NCI-H1048 (cell line): ENCODE measurements at places on chromosomes 3 and 15.

GRCh38 chr3:111954228-111954990 is 24.4 kb upstream of the ABHD10 start:
- DNase-seq, result no peak

GRCh38 chr15:87032295-87032694 is 952.6 kb downstream of the AGBL1 start:
- no peak for DNase-seq

DNA sequence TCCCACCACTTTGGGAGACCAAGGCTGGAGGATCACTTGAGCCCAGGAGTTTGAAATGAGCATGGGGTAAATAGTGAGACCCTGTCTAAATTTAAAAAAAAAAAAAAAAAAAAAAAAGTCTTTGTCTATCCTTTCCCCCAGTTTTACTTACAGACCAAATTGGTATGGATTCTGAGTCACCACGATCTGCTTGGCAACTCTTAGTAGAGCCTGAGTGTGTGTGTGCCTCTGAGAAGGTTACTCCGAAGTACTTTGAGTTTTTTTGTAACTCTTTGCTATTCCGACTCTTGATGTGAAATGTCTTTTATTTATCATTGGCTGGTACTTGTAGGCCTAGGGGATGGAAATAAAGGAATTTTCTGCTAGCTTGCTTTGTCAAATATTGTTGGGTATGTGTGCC is 63.3 kb downstream of the RBM6 start:
- no peak for DNase-seq

GRCh38 chr15:45197512-45197911 is 9.7 kb upstream of the SHF start:
- no peak for DNase-seq

DNA sequence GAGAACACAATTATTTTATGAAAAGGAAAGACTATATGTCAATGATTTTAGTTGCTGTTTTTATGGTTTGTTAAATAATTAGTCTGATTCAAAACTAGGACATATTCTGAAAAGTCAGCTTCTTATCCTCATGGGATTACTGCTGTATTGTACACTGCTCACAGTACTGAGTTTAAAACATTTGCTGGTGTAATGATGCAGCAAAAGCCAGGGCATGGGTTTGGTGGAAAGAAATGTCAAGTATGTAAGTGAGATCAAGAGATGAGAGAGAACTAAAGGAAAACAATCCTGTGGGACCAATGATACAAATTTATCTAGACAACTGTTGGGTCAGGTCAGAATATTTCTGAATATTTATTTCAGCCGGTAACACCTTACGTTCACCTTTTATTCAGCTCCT is 210.1 kb upstream of the ARHGEF26 start:
- no peak for DNase-seq

- DNase-seq, result no peak
Observed at GRCh38 chr3:158220575-158220974, 110.7 kb downstream of the RSRC1 start.

DNA sequence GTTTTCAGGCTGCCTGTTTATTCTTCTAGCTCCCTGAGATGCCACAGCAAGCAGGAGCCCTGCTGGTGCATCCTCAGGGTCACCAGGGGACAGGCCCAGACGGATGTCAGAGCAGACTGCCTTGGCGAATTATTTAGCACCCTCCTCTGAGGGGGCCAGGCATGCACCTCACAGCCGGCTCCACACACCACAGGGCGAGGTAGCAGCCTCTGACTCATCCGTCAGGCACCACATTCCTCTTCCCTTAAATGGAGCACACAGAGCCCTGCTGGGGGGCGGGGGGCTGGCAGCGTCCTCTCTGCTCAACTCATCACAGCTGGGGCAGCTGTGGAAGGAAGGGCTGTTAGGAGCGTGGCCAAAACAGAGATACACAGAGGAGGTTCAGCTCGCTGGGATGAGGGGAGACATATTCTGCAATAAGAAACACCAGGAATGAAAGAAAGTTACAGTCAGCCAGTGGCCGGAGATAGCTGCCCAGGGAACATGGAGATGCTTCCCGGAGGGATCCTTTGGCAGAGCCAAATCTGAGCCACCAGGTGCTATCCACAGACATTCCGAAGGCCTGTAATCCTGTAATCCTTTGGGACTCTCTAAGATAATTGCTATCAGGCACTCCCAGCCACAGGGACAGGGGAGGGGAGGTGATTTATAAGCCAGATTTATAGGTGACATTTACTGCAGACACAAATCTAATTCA is 13.9 kb upstream of the PRICKLE2 start:
- DNase-seq, result no peak

GRCh38 chr15:39495871-39496840 is 84.7 kb upstream of the THBS1 start:
- no peak for DNase-seq

GRCh38 chr3:10930666-10931040 is 61.9 kb upstream of the SLC6A1 start:
- no peak for DNase-seq

DNA sequence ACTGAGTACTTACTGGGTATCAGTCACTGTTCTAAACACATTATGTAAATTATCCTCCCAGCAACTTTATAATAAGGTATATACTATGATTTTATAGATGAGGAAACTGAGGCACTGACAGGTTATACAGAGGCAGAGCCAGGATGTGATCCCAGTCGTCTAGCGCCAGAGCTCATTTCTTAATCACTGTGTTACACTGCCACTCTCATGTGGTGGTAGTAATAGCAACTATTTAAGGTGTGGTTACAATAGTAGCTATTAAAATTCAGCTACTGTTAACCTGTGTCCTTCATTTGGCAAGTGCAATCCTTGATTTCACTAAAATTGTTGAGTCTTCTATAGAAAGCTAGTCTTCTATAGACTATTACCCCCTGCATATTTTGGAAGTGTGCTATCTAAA is 43.1 kb upstream of the TRPC1 start:
- DNase-seq, result no peak

DNA sequence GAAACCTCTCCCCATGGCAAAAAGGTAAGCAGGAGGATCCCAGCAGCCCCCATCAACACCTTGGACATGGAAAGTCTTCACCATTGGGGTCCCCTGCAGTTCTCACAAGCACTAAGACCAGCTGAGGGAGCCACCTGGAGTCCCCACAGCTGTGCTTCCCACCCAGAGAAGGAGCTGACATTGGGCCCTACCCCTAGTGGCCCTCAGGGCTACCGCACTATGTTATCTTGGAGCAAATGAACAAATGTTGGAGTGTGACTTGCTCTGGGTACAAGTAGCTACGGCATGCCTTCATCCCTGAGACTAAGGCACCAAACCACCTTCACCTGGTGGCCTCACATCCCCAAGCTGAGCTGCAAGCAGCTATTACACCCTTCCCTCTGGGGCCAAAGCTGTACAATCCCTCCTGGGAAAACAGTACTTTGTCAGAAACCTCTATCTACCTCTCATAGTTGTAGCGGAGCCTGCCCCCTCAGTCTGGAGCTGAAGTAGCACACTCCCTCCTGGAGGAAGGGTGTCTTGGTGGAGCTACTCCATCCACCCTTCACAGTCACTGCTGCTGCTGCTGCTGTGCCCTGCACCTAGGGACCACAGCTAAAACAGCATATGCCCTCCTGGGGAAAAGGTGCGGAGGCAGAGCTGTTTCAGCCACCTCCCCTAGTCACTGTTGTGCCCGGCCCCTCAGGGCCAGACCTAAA is 42.7 kb downstream of the SERP1 start:
- no peak for DNase-seq

DNA sequence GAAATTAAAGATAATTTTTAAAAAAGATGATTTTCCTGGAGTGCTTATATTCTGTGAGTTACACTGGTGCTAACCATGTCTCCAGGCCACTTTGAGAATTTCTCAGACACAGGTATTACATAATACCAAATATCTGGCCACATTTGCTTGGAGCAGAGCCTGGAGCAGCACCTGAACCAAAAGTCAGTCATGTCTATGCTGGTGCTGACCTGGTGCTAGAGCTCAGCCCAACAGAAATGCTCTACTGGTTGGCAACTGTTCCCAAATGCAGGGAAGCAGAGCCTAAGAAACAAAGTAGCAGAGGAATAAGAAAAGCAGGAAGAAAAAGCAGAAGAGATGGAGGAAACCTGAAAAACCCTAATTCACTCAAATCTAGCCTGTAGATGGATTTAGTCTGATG is 135.7 kb upstream of the SLC7A14 start:
- no peak for DNase-seq

DNA sequence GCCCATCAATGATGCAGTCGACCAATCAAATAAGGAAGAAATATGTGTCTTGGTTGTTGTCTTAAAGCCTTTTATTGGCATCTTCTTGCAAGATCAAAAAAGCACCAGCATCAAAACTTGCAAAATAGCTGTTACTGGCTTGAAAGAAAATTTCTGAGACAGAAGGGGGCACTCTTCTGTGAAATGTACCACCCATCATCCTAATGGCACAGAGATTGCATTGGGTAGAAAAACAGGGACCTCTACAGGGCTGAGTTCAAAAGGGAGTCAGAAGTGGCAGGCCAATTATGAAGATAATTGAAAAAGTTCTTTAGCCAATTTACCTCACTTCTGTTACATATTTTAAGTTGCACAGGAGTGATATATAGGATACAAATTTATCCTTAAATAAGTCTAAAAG is 122.3 kb upstream of the GPR149 start:
- DNase-seq, result no peak

DNA sequence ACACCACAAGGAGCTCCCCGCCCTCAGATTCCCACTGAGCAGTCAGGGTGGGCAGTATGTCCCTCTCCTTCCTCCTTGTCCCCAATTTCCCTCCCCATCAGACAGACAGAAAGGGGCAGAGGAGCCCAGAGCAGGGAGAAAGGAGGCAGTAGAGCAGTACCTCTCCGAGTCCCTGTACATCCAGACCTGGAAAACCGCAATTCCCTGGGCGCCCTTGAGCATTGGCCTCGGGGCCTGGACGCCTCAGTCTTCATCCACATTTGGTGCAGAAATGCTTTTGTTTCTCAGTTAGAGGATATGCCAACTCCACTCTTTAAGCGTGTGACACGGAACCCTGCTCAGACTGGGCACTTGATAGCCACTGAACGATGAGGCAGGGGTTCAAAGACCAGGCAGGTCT is 5.9 kb downstream of the ISG20 start:
- DNase-seq, result no peak

GRCh38 chr3:126746395-126747177 is 42.5 kb downstream of the CHCHD6 start:
- no peak for DNase-seq

DNA sequence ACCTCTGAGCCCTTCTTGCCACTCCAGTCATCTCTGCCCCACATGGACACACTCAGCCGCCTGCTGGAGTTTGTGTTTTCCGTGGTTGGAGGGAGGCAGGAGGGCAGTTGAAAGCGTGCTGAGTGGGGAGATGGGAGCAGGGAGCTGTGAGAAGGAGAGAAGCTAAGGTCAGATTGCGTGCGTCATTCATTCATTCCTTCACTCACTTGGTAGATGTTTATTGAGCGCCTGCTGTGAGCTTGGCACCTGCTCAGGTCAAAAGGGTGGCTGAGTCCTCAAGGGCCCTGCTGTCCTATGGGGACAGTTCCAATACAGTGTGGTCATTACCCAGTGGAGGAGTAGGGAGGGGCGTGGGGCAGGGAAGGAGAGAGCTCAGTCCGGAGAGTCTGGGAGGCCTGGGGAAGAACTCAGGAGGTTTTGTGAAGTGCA is 23.5 kb downstream of the LIMD1 start:
- no peak for DNase-seq

GRCh38 chr3:87503900-87504498 is 227.6 kb upstream of the POU1F1 start:
- no peak for DNase-seq
